ENCODE measurements at places on chromosomes 3 and 15. TPM values are rescaled to one million over a fixed set of nuclear protein-coding genes. Genes with fewer than 3 reads are reported as not detected.

The ARHGEF26 gene
- total RNA-seq = 18.2 TPM

DNA sequence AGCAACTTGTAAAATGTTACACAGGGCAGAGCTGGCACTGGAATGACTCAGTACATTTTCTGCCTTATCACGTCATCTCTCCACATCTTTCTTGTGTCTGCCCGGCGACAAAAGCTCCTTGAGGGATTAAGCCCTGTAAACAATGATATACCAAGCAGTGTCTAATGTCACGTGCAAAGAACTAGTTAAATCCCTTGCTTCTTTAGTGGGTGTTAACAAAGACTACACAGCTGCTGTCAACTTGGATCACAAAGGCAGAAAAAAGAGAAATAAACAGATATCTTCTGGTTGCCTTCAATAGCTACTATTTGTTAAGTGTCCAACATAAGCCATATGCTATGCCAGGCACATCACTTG lies 48.1 kb upstream of the FRMD4B start:
- no peak for DNase-seq

DNA sequence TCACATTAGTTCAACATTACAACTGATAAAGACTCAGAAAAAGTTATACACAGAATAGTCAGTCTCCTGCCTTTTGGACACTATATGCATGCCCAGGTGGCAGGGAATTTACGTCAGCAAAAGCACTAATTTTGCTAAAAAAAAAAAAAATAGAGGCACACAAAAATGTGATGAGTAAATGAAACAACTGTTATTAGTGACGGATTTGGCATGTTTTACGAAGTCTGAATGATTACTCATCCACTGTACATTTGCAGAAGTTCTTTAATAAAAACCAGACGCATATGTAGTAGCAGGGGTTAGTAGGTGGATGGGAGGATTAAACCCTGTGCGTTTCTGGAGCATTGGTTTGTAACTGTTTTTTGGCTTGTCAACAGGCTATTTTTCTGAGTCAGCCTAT lies 99.0 kb downstream of the MITF start:
- DNase-seq = no peak

DNA sequence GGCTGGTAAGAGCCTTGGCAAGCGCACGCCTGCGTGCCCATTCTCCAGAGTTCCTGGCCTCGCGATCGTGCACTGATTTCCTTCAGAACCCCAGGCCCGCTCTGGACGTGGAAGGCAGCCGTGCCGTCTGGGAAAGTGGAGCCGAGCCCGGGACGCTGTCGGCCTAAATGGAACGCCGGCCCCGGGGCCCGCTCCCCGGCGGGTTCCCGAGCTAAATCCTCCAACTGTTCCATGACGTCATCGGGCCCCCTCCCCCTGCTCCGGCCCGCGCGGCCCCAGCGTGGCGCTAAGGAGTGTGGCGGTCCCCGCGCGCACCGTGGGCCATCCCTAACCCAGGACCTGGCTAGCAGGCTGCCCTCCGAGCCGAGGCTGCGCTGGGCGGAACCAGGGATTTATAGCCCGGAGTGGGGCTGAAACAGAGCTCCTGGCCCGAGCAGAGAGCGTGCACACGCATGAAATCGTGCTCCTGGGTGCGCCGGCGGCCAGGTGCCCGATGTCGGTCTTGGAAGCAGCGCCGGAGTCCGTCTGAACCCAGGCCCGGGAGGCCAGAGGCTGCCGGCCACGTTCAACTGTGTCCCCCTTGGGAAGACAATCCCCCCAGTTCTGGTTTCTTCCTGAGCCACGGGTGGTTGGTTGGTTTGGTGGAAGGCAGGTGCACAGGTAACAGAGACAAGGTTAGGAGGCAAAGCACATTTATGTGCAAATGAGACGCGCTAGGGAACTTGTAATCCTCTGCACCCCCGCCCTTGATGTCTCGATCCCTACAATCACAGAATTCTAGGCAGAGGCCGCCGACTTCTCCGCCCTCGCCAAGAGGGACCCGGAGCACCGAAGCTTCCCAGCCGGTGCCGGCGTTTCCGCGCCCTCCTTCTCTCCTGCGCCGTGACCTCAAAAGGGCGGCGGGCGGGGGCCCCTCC lies 84.9 kb upstream of the ETV5 start:
- no peak for DNase-seq

- DNase-seq = peak; percentile 82
These were observed 21.1 kb upstream of the PLXND1 start for GRCh38 chr3:129627350-129628168.

DNA sequence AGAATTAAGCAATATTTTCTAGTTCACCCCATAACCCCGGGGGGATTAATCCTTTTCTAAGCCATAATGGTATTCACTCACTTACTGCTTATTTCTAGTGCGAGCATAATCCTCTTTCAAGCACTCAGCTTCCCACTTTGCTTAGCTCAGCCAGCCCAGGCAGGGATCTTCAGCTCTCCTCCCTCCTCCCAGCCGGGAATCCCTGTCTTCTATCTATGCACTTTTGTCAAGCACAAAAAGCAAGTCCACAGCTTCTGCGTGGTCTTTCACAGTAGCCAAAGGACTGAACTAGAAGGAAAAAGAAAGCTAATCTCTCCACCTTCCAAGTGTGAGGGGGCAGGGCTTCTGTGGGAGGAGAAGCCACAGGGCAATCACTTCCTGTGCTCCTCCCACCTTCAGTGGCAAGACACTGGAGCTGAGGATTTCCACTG lies 62.8 kb downstream of the PEX5L start:
- DNase-seq = no peak

DNA sequence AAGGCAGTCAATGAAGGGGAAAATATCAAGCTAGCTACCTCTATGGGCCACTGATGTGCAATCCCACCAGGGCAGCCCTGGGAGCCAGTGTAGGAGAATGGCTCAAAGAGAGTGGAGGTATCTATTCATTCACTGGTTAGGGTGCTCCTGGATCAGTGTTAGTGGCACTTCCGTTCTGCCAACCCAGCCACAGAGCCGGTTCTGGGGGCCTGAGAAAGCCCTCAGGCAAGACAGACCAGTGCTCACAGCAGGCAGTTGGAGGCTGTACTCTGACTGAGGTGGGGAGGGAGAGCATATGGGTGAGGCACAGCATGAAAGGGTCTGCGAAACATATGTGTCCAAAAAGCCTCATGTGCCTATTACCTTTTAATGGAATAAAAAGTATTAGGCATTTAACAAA lies 109.3 kb downstream of the KCNMB2 start:
- DNase-seq = no peak

The ALG1L2 gene
- total RNA-seq = 0.85 TPM

DNA sequence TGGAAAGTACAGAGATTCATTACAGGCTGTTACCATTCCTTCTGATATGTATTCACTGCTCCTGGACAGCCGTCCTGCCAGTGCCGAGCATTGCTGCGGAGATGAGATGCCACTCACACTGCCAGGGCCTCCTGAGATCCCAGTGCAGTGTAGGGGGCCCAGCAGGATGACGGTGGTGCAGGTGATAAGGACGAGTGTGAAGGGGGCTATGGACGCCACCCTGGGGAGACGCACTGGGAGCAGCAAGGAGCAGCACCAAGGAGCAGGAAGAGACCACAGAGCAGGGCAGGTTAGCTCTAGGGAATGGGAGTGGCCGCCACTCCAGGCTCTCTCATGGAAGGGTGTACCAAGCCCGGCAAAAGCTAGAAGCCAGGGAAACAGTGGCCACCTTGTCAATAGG lies 4.0 kb upstream of the KLF15 start:
- no peak for DNase-seq

GRCh38 chr15:31453558-31454318 lies 127.1 kb downstream of the KLF13 start:
- DNase-seq = no peak

DNA sequence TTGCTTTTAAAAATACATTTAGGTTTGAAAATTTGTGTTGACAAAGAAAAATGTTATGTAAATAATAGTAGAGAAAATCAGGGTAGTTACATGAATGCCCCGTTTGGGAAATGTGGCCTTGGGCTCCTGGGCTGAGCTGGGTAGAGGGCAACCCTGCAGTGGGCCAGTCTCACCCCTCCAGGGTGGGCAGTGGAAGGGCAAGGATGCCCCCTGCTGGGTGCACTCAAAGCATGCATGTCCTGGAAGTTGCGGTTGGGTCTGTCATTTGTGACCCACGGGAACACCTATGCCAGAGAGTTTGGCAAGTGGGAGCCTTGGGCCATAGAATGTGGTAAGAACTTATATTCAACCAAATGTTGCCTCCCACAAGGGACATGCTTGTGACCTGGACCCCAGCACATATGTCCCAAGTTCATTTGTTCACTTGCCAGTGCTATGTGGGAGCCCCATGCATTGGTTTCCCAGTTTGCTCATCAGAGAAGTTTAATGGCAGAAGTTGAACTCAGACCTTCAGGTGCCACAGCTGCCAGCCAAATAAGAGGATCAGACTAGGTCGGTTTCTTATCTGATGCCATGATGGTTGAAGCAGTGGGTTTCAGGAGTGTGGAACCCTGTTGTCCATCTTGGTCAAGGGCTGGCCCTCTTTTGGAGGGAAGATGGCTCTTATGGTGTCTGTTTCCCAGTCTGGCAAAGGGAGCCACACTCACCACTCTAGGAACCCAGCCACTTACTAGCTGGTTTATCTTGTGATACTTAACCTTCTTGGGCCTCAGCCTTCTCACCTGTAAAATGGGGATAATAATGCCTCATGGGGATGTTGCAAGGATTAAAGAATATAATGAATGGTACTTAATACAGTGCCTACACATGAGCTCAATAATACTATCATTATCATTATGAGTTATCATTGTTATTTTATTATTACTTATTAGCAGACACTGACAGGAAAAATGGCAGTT lies 2.5 kb upstream of the PLCB2 start:
- no peak for DNase-seq

DNA sequence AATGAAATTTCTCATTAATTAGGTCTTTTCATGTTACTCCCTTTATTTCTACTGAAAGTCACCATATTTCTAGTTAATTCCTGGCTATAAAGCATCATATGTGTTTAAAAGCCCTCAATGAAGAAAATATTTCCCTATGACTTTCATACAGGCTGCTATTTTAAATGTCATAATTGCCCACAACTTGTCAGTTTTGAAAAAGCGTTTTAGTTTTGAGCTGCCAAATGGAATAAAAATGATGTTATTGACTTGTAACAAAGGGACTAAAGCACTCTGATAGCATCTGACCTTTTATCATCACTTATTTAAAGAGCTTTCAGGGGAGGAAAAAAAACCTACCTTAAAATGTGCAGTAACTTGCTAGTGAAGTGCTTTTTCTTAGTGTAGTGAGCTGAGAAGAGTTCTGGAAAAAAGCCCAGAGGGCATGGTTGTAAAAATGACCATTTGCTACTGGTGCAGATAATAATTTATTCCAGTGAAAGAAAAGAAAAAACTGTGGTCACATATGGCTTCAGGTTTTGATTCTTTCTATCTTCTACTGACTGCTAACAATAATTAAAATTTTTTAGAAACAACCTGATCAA lies 877.2 kb downstream of the CADM2 start:
- DNase-seq = no peak

DNA sequence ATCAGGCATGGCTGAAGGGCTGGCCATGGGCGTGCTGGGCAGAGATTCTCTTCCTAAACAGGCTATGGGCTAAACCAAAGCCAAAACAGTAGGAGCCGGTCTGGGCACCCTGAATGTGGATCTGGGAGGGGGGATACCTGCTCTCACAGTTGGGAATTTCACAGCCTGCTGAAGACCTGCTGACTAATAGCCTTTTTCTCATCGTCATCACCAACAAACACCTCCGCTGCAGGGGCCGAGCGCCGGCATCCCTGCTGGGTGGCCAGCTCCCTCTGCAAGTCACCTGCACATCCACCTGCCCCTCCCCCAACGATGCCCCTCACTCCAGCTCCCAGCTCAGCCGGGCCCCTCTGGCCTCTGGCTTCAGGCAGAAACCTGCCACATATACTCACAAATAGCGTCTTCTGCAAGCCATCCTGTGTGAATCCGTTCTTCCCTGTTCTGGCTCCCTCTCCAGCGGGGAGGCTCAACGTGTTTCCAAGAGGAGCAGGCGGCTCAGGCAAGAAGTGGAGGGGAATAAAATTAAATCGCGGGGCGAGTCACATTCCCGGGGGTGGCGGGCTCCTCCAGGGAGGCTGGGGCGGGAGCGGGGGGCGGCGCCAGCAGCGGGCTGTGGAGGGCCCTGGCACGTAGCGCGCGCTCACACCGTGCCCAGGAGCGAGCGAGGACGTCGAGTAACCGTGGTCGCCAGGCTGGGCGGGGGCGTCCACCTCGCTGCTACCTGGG lies 466 bp downstream of the IQSEC1 start:
- DNase-seq = no peak

- DNase-seq = no peak
These were observed 250.0 kb upstream of the PDZRN3 start for GRCh38 chr3:73874606-73875369.

DNA sequence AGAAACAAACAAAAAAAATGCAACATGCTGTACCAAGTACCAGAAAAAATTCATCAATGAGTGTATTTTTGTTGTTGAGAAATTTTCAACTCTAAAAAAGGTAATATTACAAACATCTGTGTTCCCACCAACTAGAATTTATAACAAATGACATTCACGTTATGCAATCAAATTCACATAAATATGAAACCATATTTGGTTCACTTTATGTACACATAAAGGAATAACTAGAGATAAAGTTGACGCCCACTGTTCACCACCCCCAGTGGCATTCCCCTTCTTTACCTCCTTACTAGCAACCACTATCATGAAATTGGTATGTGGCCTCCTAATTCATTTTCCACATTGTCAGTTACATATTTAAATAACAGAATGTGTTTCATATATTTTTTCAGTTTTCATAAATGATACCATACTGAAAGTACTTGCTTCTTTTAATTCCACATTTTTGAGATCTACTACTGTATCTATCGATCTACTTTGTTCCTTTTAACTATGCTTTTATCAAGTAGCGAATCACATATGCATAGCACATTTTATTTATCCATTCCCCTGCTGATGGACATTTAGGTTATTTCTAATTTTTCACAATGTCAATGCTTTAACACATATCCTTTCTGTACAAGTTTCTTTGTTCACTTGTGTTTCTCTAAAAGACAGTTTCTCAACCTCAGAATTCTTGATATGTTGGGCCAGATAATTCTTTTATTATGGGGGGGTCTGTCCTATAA lies 34.5 kb downstream of the TBC1D5 start:
- DNase-seq = no peak

- no peak for DNase-seq
These were observed 258.1 kb upstream of the ROPN1 start for GRCh38 chr3:124250053-124250452.

- DNase-seq = no peak
These were observed 90.5 kb downstream of the CCNL1 start for GRCh38 chr3:157069406-157069805.

GRCh38 chr3:142863010-142863817 lies 25.7 kb downstream of the PCOLCE2 start:
- DNase-seq = no peak

DNA sequence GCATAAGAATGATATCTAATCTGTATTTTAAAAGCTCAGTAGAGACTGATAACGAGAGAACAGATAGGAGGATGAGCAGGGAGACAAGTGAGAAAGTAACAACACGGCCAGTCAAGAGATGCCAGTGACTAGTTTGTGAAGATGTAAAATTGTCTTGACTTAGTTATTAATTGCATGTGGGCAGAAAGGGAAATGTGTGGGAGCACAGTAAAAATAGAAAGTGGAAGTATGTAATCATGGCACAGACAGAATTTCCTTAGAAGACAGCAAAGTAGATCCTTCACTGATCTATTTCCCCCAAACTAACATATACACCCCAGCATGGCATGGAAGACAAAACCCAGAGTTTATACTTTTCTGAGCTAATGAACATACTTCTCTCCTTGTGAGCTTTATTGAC lies 344.5 kb downstream of the FGF12 start:
- DNase-seq = no peak

- DNase-seq = no peak
These were observed 68.6 kb downstream of the ABHD5 start for GRCh38 chr3:43759297-43759782.

- no peak for DNase-seq
These were observed 27.8 kb upstream of the NR2E3 start for GRCh38 chr15:71782422-71783165.
